ENCODE measurements at places on chromosomes 3 and 15.

DNA sequence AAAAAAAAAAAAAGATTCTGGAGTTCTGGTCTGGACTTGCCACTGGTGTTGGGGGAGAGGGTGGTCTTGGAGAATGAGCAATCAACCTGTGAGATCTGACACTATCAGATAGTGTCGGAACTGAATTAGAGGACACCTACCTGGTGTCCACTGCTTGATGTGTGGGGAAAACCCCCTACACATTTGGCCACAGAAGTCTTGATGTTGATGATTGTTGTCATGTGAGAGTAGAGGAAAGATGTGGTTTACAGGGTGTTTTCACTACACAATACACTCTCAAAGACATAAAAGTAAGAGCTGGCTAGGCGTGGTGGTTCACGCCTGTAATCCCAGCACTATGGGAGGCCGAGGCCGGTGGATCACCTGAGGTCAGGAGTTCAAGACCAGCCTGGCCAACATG, 36.9 kb upstream of the RAB7A start:
- no peak for DNase-seq

GRCh38 chr15:57223887-57224286, 152.4 kb upstream of the CGNL1 start:
- no peak for DNase-seq

GRCh38 chr3:63230146-63230545, 48.0 kb upstream of the SYNPR start:
- DNase-seq, result no peak

GRCh38 chr3:160257606-160258005, 32.4 kb downstream of the C3orf80 start:
- DNase-seq, result no peak

GRCh38 chr3:10025205-10026083, 793 bp upstream of the FANCD2 start:
- DNase-seq, result no peak

DNA sequence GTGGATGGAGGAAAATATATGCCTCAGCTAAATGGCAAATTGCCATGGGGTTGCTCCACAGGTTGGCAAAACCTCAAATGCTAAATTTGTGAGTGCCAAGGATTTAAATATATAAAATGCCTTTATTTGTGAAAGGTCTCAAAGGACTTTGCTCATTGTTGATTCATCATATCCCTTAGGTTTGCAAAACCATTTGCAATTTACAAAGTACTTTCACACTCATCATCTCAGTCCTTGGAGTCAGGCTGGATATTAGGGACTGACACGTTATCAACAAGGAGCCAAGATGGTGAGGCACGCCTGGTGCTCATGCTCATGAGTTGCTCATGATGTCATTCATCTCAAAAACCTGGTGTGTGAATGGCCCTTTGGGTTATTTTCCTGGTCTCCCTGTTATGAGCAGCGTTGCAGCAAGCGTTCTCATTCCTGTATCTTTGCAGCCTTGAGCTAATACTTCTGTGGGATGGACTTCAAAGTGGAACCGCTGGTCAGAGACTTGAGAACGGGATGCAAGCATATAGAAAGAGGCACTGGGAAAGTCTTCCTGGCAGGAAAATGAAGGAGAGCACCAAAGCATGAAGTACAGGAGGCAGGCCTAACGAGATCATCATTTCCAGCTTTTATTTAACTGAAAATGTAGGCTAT, 66.0 kb downstream of the MYO1E start:
- no peak for DNase-seq

DNA sequence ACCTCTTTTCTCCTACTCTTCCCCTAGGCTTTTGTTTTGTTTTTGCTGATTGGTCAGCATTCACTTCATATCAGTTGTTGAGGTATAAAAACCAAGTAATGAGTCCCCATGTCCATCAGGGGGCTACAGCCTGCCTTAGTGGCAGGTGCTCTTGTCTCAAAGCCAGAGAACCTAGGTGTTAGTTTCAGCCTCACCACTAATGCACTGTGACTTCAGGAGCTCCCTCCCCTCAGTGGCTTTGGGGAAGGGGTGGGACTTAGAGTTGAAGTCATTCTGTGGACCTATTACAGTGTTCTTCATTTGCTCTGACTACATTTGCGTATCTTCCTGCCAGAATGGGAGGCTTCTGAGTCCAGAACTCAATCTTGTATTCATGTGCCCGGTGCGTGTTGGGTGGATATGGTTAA, 41.6 kb downstream of the NR2C2 start:
- DNase-seq, result no peak

DNA sequence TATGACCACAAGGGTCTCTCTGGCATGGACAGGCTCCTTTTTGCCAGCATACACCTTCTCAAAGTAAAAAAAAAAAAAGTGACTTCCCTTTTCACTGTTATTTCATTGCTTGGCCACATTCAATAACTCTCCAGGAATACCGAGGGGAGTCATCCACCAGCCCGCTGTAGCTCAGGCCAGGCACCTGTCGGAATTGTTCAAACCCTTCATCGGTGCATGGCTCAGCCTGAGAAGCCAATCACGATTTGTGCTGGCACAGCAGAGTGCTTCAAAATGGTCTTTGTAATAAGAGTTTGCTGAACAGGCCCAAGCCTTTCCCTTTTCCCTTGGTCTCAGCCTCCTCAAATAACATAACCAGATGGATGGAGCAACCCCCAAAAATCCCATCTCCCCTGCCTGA, 145.4 kb downstream of the PDZRN3 start:
- no peak for DNase-seq

DNA sequence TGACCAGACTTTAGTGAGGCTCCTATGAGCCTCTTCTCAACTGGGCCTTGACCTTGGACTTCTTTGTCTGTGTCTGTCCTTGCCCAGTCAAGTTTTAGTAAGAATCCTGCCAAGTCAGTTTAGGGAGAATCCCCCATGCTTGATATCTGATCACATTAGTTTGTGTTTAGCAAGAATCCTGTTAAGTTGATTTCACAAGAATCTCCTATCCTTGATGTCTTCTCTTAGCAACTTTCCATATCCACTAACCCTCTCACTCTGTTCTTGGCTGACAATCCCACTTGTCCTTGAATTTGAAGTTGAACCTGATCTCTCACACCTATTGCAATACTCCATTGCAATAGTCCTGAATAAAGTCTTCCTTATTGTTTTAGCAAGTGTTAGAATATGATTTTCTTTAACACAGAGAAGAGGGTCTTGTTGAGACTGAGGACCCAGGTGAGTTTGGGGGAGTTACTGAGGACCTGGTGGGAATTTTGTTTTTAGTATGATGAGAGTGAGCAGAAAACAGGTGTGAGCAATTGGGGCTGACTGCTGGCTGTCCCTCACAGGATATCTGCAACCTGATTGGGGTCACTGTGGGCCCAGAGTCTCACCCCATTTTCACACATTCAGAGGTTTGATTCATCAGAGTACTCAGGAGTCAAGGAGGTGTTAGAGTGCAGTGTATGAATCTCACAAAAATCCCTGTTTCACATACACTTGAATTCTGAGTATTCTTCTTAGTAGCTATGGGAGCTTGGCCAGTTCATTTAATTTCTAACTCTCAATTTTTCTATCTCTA, 39.9 kb upstream of the TNFAIP8L3 start:
- DNase-seq, result no peak

DNA sequence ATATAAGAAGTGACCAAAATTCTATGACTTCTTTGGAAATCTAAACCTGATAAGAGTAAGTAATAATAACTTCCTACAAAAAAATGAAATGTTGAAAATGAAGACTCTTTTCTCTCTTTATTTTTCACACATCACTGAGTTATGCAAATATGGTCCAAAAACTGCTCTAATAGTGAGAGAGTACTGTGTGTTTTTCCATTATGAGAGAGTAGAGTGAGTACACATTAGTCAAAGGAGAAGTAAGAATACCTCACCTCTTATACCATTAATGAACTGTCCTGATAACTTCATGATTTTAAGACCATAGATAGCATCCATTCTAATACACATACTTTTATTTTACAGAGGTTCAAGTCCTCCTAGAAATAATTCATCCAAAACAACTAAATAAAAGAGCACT, 1310.2 kb downstream of the SI start:
- DNase-seq, result no peak

DNA sequence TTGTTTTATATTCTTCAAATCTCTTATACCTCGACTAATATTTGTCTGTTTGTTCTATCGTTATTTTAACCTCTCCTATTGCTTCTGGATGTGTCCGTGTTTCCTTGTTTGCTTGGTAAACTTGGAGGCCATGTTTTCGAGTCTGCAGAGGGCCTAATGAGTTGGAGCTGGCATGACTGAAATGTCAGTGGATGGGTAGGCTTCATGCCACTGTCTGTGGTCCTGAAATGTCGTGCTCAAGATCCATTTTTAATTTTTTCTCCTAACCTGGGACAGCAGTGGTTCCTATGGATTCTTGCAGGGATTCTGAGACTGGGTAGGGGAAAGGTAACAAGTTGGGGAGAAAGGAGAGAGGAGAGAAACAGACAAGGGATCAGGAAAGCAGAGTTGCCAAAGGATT, 18.8 kb upstream of the GASK1A start:
- no peak for DNase-seq

GRCh38 chr3:33681667-33682066, 36.4 kb downstream of the CLASP2 start:
- no peak for DNase-seq

DNA sequence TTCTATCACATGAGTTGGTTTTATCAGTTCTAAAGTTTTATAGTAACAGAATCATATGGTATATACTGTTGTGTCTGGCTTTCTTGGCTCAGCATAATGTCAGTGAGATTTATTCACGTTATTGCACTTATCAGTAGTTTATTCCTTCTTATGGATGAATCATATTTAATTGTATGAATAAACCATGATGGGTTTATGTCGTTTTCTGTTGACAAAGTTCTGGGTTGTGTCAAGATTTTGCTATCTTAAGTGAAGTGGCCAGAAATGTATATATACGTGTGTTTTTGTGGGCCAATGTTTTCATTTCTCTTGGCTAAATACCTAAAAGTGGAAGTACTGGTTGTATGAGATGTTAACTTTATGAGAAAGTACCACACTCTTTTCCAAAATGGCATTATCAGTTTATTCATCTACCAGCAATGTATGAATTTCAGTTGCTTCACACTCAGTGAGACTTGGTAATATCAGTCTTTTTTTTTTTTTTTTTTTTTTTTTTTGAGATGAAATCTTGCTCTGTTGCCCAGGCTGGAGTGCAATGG, 112.4 kb upstream of the DCBLD2 start:
- DNase-seq, result no peak

DNA sequence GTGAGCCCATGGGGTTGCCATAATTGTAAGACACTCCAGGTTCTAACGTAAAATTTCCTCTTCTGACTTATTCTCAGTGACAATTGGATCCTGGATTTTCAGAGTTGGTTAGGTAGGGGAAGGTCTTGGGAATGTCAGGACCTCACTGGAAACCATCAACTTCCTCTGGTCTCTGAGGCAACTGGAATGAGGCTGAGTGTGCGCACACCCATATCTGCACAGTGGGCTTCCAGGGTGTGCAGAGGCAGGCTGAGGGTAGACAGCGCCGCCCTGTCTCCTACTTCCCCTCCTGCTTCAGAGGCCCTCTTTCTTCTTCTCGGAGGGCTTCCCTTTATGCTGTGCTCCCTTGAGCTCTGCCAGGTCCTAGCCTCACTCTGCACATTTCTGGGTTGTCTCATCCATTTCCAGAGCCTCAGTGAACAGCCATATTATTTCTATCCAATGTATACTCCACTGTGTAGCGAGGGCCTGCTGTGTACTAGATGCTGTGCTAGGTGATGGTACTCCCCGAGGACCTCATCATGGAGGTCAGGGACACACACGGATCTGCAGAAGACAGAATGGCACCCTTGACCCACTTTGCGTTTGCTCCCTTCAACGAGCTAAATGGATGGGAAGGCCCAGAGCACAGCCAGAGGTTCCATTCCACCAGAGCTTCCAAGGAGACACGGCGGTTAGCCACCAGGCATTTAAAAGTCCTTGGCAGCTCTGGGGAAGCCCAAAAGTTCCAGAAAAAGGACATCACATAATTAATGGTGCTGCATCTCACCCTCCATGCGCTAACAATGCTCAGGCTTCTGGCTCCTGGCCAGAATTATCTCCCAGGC, 18.3 kb downstream of the ACAA1 start:
- no peak for DNase-seq

GRCh38 chr3:134803051-134803505, 8.0 kb downstream of the EPHB1 start:
- DNase-seq, result no peak

DNA sequence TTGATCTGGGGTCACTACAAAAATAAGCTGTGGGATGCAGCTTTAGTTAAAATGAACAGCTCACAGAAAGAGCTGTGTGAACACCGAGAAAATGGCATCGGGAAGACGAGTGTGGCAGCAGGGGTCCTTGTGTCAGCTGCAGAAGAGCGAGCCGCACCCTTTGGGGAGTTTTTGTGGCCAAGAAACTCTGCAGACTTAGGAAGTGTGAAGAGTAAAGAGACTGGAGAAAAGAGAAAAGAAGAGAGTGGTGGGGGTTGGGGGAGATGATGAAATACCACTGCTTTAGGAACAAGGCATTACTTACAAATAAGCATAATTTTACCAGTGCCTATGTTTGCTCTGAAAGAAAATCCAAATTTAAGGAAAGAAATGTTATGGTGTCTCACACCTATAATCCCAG, 147.8 kb downstream of the LRRC28 start:
- no peak for DNase-seq

- DNase-seq, result no peak
Observed at GRCh38 chr3:152322756-152323155, 54.0 kb downstream of the MBNL1 start.

DNA sequence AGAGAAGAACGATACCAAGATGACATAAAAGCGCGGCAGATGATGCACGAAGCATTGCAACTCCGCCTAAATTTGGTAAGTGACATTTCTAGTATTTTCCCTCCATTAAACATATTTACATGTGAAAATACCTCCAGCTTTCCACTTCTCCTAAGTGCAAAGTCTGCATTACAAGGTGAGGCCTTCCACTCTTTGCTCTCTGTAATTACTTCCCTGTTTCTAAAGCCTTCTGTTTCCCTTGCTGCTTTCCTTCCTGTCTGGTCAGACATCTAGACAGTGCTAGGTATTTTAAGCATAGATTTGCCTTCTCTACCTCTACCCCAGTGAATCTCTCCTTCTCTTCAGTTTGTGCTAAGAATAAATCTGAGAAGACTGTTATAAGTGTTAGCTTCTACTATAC, 1.9 kb downstream of the P2RY12 start:
- DNase-seq, result no peak

DNA sequence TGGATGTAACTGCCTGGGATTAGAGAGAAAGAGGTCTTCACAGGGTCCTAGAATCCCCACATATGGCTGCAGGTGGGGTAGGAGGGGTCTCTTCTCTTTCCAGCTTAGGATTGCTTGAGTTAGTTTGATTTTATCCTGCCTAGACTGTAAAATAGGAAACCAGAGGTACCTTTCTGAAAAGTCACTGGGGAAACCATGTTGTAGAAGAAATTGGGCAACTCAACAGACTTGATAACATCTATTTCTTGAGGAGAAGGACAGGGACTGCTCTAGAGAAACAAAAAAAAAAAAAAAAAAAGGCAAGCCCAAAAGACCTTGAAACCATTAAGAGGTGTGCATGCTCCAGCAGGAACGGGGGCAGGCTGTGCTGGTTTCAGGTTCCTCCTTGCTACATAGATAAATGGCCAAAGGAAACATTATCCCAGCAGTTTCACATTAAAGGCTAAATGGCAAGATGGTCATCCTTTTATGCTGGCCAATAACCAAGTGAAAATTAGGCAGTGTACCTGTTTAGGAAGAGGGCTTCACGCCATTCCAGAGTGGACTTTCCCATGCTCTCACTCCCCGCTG, 116.1 kb downstream of the ALDH1A2 start:
- DNase-seq, result no peak

- DNase-seq, result no peak
Observed at GRCh38 chr3:133977568-133977967, 52.2 kb downstream of the SLCO2A1 start.
